ENCODE measurements at places on chromosomes 2 and 18.
A peak's percentile ranks its signal among the peaks of the same experiment; 100 is the strongest.

- no peak for DNase-seq
Measured at GRCh38 chr2:129868151-129868550, 111.3 kb upstream of the RAB6C start.

GRCh38 chr2:159606287-159606686 lies 10.1 kb downstream of the BAZ2B start:
- DNase-seq: peak; percentile 44

GRCh38 chr2:72629062-72629461 lies 196.8 kb downstream of the EXOC6B start:
- no peak for DNase-seq

- DNase-seq: no peak
Measured at GRCh38 chr2:41933046-41933420, 114.8 kb upstream of the PKDCC start.

DNA sequence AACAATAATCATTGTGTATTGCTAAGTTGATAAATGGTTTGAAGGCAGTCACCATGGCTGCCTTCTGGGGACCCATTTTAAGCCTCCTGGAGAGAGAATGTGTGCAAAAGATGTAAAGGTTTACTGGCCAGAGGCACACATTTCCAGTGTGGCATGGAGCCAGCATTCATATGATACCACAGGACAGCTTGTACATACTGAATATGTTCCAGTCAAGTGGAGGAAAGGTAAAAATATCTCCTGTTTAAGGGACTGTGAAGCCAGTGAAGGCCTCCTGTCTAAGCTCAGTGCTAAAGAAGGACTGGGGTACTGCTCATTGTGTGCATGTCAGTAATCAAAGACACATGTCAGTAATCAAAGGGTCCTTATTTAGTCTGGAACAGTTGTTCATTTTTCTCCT lies 119.2 kb downstream of the BABAM2 start:
- DNase-seq: peak; percentile 15

GRCh38 chr2:11161747-11162146 lies 6.5 kb downstream of the SLC66A3 start:
- no peak for DNase-seq

DNA sequence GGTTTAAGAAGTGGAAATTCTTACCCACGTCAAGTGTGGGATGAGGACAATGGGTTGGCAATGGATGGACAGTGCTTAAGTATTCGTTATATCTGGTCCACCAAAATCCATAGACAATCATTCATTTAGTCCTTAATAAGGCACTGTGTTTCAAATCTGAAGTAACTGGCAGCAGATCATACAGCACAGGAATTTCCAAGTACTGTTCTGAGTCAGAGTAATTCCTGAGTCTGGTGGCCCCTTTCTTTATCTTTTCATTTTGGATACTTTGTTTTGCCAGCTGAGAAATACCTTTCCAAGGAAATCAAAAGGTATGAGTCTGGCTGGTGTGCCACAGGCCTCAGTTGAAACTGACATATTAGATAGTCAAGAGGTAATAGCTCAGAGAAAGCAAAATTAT lies 31.4 kb upstream of the CCDC102B start:
- DNase-seq: no peak

DNA sequence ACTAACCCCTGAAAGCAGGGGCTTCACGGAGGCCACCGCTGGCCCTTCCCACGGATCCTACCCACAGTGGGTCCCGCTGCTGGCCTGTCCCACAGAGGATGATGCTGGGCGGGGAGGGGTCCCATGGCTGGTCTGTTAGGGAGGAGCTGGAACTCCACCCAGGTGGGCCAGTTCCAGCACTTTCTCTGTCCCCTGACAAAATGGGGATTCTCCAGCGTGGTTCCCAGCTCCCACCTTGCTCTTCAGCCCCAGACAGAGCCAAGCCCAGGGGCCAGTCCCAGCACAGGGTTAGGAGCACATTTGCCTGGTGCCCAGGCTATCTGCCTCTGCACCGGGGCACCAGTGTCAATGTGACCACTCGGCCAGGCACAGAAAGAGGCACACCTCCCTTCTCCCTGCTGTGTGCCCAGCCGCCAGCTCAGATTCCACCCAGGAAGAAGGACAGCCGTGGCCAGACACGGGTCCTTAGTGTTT lies 50.0 kb downstream of the ANKMY1 start:
- no peak for DNase-seq

DNA sequence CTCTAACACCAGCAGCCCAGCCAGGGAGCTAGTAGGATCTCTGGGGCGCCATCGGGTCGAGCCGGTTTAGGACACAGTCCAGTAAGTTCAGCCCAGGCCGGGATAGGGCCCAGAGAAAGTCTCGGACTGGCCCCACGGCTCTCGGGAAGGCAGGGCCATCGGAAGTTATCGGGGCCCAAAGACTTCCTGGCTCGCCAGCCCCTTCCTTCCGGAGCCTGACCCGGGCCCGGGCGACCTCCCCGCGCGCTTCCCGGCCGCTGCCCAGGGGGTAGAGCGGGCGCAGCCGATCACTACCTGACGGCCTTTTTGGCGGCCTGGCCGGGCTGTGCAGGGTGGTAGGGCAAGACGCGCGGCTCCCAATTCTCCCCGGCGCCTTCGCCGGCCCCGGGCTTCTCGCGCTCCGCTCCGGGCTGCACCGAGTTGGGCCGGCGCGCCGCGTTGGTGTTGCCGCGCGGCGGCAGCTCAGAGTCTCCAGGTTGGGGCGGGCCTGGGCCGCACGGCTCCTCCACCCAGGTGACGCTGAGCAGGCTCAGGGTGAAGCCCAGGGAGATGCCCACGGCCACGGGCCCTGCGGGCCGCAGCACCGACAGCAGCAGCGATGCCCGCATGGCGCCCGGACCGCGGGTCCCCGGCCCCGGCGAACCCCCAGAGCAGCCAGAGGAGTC lies 546 bp downstream of the CHPF start:
- DNase-seq: peak; percentile 56

DNA sequence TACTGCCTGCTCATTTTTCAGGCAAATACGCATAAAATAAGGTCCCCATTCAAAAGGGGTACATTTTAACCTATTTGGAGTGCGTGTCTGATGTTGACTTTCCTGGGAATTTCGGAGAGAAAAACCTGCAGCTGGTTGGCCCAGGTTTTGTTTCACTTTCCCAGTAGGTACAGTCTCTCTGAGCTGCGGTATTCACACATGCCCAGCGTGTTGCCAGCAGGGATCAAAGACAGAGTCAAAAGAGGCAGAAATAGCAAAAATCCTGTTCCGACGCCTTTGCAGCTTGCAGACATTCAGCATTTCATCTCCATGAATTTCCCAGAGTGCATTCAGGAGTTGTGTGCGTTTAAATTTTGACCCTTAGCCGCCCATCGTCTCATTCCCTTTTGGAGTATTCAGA lies 855.4 kb upstream of the CELF4 start:
- peak; percentile 62 for DNase-seq

DNA sequence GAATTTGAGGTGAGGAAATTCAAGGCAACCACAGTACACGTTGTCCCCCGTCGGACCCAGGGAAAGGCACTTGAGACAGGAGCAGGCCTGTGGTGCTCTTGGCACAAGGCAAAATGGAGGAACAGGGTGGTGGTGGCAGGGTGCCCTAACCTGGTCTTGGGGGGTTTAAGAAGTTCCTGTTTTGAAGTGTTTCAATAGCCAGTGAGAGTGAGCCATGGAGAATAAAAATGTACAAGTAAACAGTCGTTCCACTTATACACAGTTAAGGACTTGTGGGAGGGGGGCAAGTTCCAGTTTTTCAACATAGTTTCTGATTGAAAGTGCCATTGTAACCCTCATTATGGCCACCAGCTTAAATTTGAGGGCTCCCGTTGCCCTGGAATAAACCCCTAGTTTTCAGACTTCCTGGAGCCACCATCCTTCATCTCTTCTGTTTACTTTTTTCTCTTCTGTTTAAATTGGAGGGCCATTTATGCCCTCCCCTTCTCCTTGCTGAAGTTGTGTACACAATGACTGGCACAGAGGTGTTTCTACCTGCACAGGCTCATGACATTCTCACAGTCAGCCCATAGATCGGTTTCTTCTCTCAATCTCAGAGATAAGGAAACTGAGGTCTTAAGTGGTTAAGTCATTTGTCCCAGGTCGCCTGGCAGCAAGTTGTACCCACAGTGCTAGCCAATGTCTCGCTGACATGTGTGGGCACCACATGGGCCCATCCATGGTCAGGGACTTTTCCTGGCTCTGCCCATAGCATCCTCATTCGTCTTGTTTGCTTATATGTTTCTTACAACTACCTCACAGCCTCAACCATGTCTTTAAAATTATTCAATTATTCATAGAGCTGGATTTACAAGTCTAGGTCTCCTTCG lies 66.0 kb upstream of the ST3GAL5 start:
- peak; percentile 40 for DNase-seq

DNA sequence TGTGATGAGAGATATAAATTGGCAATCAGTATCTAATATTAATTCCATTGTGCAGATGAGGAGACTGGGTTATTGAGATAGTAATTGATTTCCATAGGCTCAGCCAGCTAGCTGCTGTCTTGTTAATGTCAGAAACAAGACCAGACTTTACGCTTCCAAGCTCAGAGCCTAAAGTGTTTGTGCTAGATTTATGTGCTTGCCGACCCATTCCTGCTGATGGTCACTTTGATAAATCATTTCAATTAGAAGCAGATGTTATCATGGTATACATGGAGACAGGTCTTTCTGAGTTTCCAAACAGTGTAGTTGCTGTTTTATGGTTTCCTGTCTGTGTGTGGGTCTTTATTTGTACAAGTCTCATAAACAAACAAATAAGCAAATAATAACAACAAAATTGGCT lies 92.8 kb downstream of the AQP4 start:
- DNase-seq: no peak

GRCh38 chr2:219676586-219676985 lies 49.2 kb downstream of the SLC4A3 start:
- DNase-seq: no peak

GRCh38 chr2:133819906-133820305 lies 251.6 kb upstream of the NCKAP5 start:
- DNase-seq: no peak

DNA sequence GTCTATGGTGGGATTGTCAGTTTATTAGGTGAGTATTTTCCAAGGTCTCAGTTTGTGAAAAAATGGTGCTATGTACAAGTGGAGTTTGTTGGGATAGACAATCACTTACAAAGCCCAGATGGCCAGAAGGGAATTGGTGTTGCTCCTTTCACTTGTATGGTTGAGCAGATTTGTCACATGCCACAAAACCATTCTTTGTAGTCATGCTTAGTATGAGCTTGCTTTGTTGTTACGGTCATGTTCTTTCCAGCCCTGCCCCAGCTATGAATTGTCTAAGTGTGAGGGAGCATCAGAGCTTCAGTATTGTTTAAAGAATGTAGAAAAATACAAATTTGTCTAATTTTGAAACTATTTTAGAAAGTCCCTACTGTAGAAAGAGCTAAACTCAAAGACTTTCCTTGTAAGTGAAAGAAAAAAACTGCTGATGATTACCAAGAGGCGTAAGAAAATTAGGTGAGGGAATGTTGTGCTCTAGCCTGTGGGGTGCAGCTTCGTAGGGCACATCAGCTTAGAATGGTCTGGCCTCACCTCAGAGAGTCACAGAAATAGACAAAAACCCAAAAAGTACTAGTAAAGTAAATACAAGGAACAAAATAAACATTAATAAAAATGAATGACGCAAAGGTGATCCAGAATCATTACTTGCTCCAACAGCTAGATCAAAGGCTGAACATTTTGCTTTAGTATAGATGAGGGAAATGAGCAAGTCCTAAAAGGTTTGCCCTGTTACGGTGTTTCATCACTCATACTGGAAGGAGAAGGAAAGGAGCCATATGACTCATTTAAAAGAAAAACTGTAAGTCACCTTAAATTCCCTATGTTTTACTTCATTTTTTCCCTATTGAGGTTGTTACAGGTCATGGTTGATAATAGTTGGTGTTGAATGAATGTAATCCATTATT lies 9.2 kb downstream of the TGIF1 start:
- no peak for DNase-seq

DNA sequence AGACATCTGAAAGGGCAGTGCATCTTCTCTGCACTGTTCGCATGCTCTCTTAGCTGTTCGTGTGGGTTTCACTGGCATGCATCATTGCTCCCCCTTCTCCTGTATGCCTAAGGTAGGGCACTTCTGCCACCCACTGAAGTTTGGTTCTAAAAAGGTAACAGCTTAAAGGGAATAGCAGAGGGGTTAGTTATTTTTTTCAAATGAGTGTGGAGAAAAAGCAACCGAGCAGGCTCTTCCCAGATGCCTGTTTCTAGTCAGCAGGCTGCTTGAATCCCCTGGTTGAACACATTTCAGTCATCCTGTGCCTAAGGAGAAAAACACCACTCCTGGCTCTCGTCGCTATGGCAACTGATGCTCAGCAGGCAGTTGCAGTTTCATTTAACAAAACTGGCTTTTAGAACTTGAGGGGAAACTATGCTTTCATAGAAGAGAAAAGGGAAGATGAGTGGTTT lies 69.8 kb upstream of the GALNT3 start:
- peak; percentile 74 for DNase-seq

GRCh38 chr2:186542002-186542401 lies 47.9 kb upstream of the ITGAV start:
- DNase-seq: no peak

- DNase-seq: no peak
Measured at GRCh38 chr2:201597397-201597796, 45.9 kb downstream of the TMEM237 start.

- peak; percentile 30 for DNase-seq
Measured at GRCh38 chr18:14912967-14913366, 165.0 kb downstream of the ANKRD30B start.

- DNase-seq: peak; percentile 53
Measured at GRCh38 chr18:28175930-28176697, 816 bp downstream of the CDH2 start.

DNA sequence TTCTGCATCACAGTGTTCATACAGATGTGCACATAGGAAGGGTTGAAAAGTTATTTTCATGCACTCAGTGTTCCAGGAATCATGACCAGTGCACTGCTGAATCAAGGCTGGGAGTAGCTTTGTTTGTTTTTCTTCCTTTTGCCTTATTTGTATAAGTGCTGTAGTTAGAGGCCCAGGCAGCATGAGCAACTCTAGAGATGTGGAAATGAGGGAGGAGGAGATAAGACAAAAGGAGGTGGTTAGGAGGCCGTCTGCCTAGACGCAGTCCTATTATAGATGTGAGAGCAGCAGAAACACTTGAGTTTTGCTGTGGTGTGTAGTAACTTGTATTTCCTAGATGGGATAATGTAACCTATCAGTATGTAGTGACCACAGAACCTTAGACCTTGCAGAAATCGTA lies 264.3 kb upstream of the RASGRP3 start:
- no peak for DNase-seq

- peak; percentile 67 for DNase-seq
Measured at GRCh38 chr2:11681722-11682589, 12.0 kb upstream of the NTSR2 start.

DNA sequence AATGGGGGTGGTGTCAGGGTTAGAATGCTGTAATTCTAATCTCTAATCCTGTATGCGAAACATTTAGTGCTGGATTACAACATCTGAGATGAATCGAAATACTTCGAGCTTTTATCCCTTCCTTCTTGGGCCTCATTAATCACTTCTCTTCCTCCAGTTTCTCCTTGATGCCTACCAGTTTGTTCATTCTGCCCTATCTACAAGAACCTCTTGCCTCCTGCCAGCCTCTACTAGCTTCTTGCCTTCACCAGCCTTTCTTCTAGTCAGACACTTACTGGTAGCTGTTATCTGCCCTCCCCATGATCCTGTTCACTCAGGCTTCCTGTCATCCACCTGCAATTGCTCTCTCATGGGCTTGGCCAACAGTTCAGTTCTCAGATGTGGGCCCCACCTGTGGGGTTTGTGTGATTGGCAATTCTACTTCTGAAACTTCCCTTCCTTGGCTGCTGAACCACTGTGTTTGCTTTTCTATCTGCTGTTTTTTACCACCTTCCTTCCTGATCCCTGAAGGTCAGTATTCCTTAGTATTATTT lies 15.4 kb upstream of the FARP2 start:
- no peak for DNase-seq

Measured in G401 (cell line).